Cardiac ventricle fibroblast (primary cell): ENCODE measurements at places on chromosomes 1 and 21. TPM values are rescaled to one million over a fixed set of nuclear protein-coding genes. Genes with fewer than 3 reads are reported as not detected.

The CHAF1B gene
- 1.2 and 1.7 TPM in 2 replicates for total RNA-seq

The NUP210L gene
- not detected in 2 replicates for total RNA-seq

The KLHDC7A gene
- not detected in 2 replicates for total RNA-seq

The C1orf87 gene
- not detected in 2 replicates for total RNA-seq

The DLGAP3 gene
- total RNA-seq = 0.12 TPM in 1 of 2 replicates, not detected in the other

The NBPF10 gene
- 1.3 and 1.9 TPM in 2 replicates for total RNA-seq

The HSD3B2 gene
- total RNA-seq = not detected in 2 replicates

The GPN2 gene
- total RNA-seq = 8.9 and 9.5 TPM in 2 replicates

The FRRS1 gene
- total RNA-seq = 4.4 and 5.6 TPM in 2 replicates

The LORICRIN gene
- total RNA-seq = not detected in 2 replicates

The PCAT6 gene
- total RNA-seq = 3.8 TPM in 1 of 2 replicates, not detected in the other

The DYRK3 gene
- total RNA-seq = 9.9 and 10.8 TPM in 2 replicates

The TMEM61 gene
- 0.12 TPM in 1 of 2 replicates, not detected in the other for total RNA-seq

The TPR gene
- 58.0 and 81.1 TPM in 2 replicates for total RNA-seq

The PRDM16 gene
- total RNA-seq = 2.2 and 4.2 TPM in 2 replicates

The INPP5B gene
- 14.6 and 15.2 TPM in 2 replicates for total RNA-seq

The ACKR1 gene
- total RNA-seq = 7.6 and 11.0 TPM in 2 replicates

The KIAA0040 gene
- 0.78 and 3.1 TPM in 2 replicates for total RNA-seq
